Right renal cortex interstitium (tissue), 3 donors: ENCODE measurements at places on chromosomes 7 and 10.

DNA sequence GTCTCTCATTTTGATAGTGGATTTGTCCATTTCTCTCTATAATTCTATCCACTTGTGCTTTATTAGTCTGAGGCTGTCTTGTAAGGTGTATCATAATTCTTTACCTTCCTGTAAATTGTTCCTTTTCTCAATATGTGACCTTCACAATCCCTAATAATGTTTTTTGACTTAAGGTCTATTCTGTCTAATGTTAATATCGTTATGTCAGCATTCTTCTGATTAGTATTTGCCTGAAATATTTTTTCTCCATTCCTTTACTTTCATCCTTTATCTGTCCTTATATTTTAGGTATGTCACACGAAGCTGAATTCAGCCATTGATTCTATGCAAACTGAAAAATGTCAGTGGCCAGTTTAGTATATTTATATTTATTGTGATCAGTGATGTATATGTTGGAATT is 99.8 kb downstream of the HBP1 start:
- no peak for DNase-seq

DNA sequence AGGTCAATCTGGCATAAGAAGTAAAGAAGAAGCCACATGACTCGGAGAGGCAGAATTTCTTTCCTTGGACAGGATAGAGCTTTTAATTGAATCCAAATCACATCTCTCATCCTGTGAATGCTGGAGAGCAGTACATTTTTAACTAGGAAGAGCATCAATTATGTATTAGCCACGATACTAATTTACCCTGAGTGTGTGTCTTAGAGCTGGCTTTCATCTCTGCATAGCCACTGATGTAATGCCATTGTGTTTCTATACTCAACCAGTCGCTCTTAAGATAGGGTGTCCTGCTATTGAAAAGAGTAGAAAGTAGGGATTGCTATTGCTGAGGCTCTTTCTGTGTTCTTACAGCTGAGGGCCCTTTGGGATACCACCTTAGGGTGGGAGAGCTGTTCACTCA is 280.3 kb downstream of the AUTS2 start:
- DNase-seq = no peak

DNA sequence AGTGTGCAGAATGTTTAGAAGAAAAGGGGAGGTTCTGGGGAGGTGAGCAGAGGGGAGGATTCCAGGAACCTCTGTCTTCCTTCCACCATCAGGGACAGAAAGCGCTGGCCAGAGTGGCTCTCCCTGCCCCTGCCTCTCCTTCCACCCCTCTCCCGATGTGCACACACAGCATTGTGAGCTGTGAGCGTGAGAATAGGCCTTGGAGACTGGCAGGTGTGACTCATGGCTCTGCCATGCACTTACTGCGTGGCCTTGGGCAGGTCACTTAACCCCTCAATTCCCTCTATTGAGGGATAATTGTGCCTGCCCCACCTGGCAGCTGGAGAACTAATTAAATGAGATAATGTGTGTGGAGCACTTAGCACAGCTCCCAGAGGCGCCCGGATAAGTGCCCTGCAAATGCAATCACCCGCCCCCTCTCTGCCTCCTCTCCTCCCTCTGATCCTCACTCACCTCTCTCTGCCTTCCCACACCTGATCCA is 115.4 kb downstream of the ZMIZ1 start:
- no peak for DNase-seq

DNA sequence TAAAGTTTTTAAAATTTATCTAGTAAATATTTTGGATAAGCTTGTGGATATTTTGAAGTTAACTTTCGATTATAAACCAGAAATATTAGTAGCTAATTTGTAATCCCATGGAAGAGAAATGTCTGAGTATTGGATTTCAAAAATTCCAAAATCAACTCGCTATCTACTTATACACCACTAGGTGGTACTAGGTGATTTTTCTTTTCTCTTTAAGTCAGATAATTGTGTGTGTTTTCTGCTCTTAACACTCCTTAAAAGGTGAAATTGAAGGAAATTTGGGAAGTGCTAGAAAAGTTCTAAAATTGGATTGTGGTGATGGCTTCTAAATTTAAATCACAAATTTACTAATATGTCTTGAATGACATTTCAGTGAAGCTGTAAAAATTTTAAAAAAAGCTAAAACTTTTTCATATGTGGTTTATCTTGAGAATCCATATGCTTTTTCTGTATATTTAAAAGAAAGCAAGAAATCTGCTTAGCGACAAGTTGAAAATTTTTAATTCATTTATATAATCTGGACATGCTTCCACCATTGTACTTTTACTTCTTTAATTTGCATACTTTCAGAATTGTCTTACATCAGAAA is 90.2 kb downstream of the IPMK start:
- DNase-seq = no peak

GRCh38 chr10:52639652-52640051 is 132.9 kb downstream of the MBL2 start:
- no peak for DNase-seq

- DNase-seq = no peak
These were observed 43.8 kb downstream of the JAKMIP3 start for GRCh38 chr10:132109341-132110110.

GRCh38 chr10:87523731-87524130 is 19.0 kb downstream of the MINPP1 start:
- no peak for DNase-seq

DNA sequence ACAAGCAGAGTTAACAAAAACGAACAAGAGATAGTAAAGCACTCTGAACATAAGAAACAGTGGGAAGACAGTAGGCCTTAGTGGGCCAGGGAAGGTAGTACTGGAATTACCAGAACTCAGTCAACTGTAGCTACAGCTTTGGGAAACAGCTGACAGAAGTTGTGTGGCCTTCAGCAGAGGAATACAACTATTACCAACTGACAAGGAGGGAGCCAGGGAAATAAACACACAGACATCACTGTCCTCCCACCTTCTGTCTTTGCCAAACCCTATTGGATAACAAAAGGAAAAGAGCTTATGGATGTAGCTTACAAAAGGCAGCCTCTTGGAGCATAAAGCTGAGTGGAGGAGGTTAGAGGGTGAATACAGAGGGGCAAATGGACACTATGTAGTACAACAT is 15.4 kb downstream of the MICU1 start:
- DNase-seq = no peak

GRCh38 chr7:27179503-27180430 is 5.3 kb downstream of the HOXA11 start:
- DNase-seq = no peak

GRCh38 chr7:7529328-7529727 is 6.3 kb downstream of the COL28A1 start:
- no peak for DNase-seq

DNA sequence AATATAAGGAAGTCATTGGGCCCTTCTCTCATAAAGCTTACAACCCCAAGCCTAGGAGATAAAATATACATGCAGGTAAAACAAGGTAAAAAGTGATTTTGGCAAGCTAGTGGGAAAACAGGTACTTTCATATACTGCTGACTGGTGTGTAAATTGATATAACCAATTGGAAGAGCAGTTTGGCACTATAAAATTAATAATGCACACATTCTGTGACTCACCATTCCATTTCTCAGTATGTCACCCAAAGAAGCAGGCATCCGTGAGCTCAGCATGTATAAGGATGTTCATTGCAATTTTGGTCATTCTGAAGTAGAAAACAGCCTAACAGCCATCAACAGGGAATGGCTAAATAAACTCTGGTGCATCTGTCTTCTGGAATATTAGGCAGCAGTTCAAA is 2.9 kb downstream of the MACROH2A2 start:
- no peak for DNase-seq

DNA sequence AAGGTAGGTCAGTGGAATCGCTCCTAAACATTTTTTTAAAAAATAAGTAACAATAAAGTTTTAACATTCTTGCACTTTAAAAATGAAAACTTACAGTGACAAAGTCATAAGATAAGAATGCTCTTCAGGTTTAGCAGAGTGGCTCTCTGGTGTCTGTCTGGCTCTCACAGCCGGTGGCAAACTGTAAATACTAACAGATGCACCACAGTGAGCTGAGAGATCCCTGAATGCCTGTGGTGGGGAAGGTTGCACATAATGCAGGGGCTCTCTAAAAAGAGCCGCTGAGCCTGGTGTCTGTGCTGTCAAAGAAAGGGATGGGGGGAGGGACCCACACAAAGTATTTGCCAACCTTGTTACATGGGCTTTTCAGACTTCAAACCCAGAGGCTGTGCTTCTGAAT is 498.3 kb downstream of the CCSER2 start:
- no peak for DNase-seq

- no peak for DNase-seq
These were observed 387.0 kb downstream of the GRID1 start for GRCh38 chr10:85979598-85979997.

GRCh38 chr10:3028441-3028840 is 38.9 kb upstream of the PFKP start:
- no peak for DNase-seq

DNA sequence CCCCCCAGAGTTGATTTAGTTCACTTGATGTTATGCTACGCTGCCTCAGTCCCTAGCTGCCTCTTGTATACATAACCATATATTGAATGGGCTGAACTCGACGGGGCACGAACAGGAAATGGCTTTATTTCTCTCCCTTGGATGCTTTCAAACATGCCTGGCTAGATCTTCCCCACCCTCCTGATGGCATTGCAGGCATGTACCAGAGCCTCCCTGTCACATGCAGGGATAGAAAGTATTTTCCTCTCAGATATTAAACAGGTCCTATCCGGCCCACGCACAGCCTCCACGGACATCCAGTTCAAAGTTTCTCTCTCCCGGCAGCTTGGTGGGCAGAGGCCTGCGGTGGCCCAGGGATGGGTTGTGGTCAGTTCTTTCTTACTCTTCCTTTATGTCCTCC is 422.1 kb downstream of the RPS24 start:
- DNase-seq = no peak

DNA sequence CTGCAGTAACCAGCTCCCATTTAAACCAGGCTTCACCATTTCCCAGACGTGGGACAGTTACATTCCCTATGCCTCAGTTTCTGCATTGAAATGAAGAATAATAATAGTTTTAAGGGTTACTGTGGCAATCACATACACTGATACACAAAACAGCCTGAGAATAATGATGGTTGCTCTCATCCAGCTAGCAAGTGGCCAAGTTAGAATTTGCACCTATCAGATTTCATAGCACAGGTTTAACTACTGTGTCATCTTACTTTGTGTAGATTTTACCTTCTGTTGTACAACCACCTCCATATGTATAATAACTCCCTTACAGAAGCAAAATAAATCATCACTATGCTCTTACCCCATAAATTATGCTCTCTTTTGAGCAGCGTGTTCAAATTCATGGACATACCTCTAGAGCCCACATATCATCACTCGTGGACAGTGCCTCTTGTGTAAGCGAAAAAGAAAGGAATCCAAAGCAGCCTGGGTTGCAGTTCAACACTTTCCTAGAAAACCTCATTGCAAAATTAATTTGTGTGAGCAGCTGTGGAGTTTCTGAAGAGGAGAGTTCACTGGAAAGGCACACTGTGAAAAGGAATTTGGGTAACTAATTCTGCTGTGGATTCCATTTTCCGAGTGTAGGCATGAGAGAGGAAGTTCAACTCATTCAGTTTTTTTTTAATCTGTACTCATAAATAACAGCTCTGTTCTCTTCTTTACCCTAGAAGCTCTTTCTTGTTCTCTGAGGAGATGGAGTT is 492.5 kb downstream of the ARL4A start:
- no peak for DNase-seq

DNA sequence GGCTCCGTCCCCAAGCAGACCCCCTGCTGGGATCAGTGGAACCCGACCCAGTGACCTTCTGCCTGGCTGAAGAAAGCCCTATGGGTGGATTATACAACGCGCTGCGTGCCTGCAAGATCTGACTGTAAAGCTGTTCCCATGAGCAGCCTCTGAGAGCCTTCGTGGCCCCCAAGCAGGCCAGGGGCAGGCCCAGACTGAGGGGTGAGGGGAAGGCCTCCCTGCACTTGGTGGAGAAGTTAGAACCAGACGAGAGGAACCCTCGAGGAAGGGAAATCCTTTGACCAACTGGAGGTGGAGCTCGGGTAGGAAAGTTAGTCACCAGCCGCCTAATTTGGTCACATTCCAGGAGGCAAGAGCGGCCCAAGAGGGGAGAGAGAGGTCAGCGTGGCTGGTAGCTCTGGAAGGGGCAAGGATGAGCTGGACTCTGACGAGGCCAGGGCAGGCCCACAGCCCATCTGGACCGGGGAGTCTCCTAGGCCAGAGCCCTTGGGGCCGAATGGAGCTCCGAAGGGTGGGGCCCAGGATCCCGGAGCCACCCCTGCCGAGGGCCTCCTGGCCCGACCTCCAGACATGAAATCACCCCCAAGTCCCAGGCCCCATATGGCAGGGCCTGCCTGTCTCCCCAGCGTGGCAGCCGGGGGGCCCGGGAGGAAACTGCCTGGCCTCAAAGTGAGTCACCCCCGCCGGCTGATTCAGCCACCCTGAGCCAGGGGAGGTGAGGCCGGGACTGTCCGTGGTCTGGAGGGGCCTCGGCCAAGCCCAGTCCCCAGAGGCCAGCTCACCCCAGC is 23.3 kb upstream of the PDGFA start:
- DNase-seq = no peak

DNA sequence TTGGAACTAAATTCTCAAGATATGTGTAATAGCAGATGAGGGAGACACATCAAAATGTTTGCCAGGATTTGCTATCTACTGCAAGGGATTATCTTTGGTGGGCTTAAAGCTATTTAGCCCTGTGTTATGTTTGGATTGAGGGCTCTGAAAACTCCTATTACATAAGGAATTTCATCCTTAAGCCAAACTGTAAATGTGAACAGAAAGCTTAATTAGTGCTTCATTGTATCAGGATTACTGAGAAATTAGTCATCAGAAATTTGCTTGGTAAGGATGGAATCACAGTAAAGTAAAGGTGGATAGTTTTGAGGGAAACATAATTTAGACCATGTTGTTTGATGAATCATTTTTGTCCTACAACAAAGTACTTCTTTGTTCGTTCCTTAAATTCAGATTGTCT is 8.3 kb downstream of the ANKRD7 start:
- no peak for DNase-seq

- no peak for DNase-seq
These were observed 269.6 kb downstream of the ELFN1 start for GRCh38 chr7:1939434-1940401.

DNA sequence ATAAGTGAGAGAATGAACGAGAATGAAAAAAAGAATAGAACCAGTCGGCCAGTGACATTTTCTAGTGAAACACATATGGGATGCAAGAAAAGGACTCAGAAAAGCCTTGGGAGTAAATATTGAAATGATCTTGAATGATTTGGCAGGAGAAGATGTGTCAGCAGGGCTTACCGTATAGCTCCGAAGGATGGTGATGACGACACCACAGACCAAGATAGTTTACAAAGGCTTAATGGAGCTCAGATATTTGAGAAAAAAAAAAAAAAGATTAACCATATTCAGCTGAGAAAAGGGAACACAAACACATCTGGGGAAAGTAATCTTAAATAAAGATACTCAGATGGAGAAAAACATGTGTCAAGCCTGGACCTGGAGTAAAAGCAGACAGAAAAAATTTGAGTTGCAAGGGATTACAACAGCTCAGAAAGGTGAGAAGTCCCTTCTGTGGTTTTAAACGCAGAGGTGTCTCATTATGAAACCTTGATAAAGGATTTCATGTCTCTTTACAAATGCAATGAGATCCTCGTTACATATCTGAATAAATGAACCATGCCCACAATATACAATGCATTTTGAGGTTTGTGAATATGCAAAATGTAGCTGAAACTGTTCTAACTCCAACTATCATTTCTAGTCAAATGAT is 36.0 kb downstream of the DNAJB9 start:
- no peak for DNase-seq

GRCh38 chr10:69801094-69801433 is 642 bp upstream of the COL13A1 start:
- DNase-seq = no peak
